ENCODE measurements at places on chromosomes 1 and 21.
A peak's percentile ranks its signal among the peaks of the same experiment; 100 is the strongest.

DNA sequence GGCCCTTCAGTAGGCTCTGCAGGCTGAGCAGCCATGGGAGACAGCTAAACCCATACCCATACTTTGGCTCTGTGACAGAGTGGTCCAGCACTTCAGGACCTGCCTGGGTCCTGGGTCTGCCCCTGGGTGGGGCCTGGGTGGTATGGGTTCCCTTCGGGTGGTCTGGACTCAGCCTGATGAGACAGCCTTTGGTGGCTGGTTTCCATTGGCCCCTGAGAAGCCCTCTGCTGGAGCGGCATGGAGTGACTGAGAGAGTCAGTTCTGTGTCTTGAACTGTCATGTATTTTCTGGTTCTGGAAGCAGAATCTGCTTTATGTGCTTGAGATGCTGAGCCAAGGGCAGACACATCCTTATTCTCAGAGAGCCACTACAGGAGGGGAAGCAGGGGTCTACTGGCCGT, 31.3 kb upstream of the KCNA2 start:
- DNase-seq, result no peak

DNA sequence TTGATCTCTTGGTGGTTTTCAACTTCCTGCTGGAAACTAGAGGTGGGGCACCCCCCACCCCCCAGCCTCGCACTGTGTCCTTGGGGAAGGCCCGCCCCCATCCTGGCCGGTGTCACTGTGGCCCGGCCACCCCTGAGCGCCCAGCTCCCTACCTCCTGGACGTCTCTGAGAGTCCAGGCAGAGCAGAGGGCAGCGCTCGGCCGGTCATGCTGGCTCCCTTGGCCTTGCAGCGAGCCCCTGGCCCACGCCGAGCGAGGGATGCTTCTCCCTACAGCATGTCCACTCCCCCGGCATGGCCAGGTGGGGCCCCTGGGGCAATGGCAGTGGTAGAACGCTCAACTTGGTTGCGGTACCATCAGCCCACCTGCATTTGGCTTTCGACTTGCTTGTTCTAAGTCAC, 28.7 kb upstream of the TRAPPC10 start:
- no peak for DNase-seq

GRCh38 chr1:241499910-241500309, 19.6 kb downstream of the FH start:
- DNase-seq, result no peak

DNA sequence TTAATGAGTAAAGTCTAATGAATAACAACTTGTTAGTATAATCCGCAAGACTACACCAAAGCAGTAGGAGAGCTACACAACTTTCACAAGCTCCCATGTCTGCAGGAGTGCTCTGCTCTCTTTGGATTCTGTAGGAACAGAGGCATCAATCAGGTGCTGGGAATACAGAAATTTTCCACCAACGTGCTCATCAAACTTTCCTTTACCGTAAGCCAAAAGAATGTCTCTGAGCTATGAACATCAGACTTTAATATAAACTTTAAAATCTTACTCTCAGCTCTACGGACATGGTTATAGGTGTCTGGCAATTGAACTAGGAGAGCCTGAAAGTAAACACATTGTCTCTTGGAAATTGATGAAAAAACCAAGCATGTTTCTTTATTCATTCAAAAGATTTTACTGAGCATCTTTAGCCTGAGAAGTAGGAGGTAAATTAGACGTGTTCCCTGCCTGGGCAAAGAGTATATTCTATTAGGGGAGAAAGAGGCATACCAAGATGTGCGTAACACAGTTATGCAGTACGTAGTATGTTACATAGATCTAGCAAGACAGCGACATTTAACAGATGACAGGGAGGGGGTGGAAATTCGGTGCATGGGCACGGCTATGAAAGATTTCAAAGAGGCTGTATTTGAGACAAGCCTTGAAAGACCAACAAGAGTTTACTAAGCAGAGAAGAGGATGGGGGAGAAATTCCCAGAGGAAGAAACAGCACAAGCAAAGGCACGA, 85.2 kb downstream of the TM2D1 start:
- DNase-seq, result no peak

- no peak for DNase-seq
Observed at GRCh38 chr21:28822486-28823335, 170.0 kb downstream of the LTN1 start.

DNA sequence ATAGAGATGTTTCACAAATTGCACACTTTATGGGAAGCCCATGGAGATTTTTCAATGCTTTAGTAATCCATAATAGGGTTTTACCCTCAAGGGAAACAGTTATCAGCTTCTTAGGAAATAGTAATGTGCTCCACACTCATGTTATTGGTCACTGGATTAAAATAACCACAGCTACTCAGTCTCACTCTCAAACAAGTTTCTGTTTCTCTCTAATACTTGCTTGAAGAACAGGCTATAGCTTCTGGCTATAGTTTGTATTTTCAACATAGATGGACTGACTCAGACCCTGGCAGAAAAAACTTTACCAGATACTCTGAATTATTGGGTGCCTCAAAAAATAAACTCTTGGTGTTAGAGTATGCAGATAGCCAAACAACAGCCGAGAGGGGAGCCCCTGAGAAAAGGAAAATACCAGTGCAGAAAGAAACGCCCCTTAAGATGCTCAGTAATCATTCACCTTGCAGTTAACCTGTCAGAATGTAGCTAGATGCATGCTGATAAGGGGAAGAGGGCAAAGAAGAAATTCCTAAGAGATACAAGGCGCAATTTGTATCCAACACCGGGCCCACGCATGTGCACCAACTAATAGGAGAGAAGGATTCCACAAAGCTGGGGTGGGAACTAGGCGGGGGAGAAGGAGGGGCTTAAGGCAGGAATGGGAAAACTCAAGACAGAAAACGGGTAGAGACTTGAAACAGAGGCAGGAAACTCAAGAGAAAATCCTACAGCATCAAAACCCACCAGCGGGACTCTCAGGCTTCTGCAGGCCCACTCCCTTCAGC, 30.4 kb upstream of the PDE4B start:
- DNase-seq, result no peak

DNA sequence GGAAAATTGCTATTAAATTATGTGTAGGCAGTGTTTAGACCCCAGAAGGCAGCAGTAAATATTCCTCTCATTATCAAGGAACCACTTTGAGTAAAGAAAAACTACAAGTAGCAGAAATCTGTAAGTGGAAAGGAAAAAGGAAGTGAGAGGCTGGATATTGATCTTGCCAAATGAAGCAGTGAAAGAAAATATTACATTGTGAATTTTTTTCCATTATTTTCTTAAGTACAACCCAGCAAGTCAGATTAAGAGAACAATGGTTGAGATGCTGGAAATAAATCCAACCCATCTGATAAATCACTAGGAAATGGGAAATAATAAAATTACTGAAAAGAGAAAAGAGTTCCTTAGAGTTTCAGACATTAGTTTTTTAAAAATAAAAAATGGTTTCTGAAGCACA, 106.7 kb downstream of the HMCN1 start:
- no peak for DNase-seq

DNA sequence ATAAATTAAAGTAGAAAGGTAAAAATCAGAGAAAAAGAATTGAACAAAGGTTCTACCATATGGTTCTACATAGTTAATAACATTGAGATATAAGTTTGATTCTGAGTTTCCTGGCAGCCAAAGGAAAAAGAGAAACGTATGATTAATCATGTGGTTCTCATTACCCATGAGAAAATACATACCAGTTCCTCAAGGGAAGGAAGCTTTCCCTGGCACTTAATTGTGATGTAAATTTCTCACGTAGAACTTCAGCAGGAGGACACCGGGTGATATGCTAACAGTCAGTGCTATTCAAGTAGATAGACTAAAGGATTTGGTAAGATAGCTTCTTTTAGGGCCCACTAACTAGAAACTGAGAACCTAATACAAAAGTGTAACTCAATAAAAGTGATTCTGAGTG, 218.5 kb downstream of the NFIA start:
- no peak for DNase-seq

- peak; percentile 37 for DNase-seq
Observed at GRCh38 chr1:211577819-211578639, 932 bp downstream of the SLC30A1 start.

- no peak for DNase-seq
Observed at GRCh38 chr1:64265141-64265540, 61.7 kb downstream of the UBE2U start.

- no peak for DNase-seq
Observed at GRCh38 chr1:164787834-164788231, 228.8 kb downstream of the PBX1 start.

DNA sequence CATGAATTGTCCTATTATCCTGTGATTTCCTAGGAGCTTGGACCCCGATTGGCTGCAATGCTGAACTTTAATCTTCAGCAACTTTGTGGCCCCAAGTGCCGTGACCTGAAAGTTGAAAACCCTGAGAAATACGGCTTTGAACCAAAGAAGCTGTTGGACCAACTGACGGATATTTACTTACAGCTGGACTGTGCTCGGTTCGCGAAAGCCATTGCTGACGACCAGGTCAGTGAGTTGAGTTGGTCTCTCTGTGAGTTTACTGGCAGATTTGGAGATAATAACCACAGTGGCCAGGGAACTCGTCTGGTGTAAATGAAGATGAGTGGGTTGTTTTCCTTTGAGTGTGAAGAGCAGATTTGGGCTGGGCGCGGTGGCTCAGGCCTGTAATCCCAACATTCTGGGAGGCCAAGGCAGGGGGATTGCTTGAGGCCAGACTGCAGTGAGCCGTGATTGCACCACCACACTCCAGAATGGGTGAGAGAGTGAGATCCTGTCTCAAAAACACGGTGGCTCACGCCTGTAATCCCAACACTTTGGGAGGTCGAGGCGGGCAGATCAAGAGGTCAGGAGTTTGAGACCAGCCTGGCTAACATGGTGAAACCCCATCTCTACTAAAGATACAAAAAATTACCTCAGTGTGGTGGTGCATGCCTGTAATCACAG, 39.1 kb upstream of the KIF1B start:
- DNase-seq, result no peak

GRCh38 chr21:20016435-20017005, 981.7 kb upstream of the NCAM2 start:
- DNase-seq, result no peak

- no peak for DNase-seq
Observed at GRCh38 chr1:89273324-89273778, 691 bp upstream of the GBP5 start.

- peak; percentile 23 for DNase-seq
Observed at GRCh38 chr1:16727190-16728111, 12.9 kb upstream of the RNU1-4 start.

Measured in NCI-H1930 (cell line).